ENCODE measurements at places on chromosomes 2 and 18.

DNA sequence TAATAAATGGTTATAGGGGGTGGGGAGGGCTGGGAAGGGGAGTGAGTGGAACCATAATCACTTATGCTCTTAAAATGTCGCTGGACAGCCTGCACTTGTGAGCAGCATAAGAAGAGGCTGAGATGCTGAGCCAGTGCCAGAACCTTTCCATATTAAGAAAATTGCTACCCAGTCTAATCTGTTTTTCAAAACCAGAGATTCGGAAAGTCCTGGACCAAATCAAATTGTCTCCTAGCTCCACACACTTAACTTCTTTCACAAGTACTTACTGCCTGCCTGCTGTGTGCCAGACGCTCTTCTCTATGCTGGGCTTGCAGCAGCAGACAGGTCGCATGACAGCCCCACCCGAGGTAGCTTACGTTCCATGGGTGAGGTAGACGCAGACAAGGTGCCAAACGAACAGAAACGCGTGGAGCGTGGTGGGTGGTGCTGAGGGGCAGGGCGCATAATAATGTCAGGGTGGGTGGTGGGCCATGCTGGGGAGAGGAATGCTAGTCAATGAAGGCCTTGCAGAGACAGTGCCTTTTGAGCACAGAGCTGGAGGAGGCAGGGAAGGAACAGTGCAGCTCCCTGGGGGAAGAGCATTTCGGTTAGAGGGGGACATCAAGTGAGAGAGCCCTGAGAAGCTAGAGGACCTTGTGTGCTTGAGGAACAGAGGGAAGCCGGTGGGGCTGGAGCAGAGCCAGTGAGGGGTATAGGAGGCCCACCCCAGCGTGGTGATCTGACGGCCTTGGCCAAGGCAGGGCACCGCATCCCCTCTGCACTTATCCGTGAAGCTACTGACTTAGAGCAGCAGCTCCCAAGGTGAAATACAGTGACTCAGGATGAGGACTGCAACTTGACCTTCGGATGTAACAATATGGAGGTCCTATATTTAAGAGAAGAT, 123.5 kb upstream of the DAPL1 start:
- no peak for DNase-seq

DNA sequence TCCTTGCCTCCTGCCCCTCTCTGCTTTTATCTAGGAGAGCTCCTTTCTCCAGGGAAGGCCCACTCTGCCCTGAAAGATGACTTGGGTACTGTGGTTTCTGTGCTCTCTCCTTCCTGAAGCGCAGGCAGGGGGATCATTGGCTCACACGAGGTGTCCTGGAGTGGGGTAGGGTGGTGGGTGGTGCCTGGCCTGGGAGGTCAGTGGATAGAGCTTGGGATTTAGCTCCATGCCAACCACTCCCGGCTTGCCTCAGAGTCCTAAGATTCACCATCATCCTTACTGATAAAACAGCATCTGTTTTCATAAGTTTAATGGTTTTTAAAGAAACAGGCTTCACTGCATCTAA, 63.1 kb downstream of the CIB4 start:
- no peak for DNase-seq

- no peak for DNase-seq
These were observed 1596.8 kb upstream of the SLC39A10 start for GRCh38 chr2:194060269-194060668.

DNA sequence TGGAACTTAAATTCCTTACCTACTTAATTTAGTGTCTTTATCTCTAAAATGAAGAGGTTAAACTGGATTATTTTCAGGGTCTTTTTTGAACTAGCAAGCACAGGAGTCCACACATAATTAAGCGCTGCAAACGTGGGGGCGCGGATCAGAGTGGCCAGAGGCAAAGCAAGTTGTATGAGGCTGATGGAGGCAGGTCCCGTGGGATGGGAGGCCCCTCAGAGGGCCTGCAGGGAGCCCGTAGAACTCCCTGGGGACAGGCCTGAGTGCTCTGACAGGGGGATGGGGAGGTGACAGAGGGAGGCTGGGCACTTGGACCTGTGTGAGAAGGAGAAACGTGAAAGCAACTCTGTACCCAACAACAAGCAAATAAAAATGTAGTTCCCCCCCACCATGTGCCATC, 177.8 kb downstream of the ACKR3 start:
- no peak for DNase-seq

GRCh38 chr2:72115110-72116080, 32.3 kb downstream of the CYP26B1 start:
- DNase-seq = peak; percentile 97

GRCh38 chr2:47360283-47360682, 42.7 kb upstream of the MSH2 start:
- DNase-seq = no peak

DNA sequence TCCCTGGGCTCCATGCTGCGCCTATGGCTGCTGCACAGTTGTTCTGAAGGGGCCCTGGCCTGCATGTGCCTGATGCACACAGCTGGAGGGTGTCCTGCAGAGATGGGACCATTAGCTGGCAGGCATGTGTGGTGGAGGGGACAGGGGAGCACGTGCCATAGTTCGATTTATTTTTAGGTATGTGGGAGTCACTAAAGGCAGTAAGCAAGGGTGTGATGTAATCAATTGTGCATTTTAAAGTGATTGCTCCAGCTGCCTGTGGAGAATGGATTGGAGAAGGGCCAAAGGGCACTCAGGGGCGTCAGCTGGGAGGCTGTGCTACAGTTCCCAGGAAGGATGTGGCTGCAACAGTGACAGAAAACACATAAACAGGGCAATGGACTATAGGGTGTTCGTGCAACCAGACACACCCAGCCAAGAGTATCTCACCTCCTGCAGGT, 205.1 kb downstream of the ARL4C start:
- peak; percentile 67 for DNase-seq

DNA sequence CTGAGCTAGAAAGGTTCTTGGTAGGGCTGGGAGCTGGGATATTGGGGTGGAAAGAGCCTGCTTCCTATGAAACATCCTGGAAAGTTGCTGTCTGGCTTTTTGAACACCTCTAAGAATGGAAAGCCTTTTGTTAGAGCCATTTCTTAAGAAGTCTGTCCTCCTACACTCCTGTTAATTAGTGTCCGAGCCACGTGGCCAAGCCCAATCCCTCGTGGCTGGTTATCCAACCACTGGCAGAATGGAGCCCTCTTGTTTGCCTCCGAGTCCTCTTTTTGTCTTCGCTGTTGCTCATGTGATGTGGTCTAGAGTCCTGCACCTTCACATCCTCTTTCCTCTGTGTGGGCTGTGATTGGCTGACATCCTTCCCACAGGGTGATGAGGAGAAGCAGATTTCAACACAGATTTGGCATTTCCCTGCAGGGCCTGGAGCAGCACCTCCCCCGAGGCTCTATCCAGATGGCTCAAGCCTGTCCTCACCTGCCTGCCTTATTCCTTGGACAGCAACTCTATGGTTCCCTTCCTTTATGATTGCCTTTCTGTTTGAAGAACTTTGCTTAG, 8.2 kb upstream of the TOGARAM2 start:
- DNase-seq = no peak

DNA sequence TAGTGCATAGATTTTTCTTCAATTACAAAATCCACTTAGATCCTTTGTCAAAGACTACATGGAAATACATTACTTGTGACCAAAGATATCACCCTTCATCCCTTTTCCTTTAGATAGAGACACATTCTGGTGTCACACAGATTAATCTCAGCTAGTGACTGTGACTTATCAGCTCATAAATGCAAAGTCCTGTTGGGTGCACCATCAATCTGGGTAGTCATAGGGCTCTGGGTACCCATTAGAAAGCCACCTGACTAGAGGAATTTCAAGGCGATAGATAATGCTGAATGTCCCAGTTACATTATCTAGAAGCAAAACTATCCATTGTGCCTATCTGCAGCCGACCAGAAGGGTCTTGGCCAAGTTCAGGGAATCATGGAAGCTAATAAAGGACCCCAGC, 2.6 kb upstream of the APOB start:
- no peak for DNase-seq

DNA sequence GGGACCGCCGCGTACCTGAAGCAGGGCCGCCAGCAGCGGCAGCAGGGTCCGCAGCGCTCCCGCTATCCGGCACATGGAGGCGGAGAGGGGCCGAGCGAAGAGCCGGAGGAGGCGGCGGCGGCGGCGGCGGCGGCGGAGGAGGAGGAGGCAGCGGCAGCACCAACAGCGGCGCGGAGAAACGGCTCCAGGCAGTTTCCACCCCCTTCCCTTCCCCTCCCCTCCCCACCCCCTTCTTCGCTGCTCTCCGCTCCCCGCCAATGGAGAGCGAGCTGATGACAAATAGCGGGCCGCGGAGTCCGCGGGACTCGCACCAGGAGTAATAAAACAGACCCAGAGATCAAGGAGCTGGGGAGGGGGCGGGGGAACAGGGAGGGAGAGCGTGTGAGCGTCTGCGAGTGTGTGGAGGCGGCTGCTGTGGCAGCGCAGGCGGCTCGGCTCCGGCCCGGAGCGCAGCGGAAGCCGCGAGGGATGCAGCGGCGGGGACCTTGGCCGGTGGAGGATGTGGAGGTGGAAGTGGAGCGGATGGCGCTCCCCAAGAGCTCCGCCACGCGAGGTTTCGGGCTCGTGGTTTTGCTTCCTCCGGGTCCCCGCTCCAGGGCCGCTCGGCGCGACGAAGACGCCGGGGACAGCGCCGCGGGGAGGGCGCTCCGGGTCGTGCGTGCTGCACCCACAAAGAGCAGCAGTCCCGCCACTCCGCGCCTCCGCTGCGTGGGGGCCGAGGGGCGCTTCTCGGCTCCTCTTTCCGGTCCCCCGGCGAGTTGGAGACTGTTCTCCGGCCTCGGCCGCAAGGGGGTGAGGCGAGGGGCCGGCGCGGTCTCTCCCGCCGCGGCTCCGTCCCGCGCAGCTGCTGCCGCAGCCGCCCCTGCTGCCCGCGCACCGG, at the start of gene CDH2:
CDH2 (minus strand) TSS at position 183 of the 880 bp plus-strand sequence; CDS start at position 75, 108 bp downstream.
- DNase-seq = peak; percentile 94

DNA sequence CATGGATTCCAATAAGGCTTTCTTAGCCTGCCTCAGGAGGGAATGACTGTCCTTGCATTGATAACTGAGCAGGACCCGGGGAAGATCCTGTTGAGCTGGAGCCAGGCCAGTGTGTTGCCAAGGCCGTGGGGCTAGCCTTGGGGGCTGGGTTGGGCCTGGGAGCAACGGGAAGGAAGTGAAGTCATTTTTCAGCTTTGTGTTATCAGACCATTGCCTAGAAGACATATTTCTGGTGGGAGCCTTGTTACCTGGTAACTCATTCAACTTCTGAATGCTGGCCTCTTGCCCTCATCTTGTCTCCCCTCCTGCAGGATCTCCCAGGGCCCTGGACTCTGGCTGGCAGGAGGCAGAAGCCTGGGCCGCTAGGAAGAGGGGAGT, 92.7 kb upstream of the MGAT5 start:
- peak; percentile 27 for DNase-seq

DNA sequence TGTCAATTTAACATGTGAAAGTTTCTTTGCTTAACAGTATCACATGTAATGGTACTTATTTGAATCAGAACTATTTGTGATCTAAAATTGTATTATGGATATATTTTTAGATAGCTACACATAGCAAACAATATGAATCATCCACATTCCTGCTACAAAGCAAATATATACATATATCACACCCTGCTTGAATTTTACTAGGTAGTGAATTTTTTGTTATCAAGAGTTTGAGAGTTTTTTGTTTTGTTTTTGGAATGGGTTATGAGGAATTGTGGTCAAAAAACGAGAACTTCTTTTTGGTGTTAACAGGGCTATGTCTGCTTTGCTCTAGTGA, 635.7 kb downstream of the NRXN1 start:
- DNase-seq = no peak

DNA sequence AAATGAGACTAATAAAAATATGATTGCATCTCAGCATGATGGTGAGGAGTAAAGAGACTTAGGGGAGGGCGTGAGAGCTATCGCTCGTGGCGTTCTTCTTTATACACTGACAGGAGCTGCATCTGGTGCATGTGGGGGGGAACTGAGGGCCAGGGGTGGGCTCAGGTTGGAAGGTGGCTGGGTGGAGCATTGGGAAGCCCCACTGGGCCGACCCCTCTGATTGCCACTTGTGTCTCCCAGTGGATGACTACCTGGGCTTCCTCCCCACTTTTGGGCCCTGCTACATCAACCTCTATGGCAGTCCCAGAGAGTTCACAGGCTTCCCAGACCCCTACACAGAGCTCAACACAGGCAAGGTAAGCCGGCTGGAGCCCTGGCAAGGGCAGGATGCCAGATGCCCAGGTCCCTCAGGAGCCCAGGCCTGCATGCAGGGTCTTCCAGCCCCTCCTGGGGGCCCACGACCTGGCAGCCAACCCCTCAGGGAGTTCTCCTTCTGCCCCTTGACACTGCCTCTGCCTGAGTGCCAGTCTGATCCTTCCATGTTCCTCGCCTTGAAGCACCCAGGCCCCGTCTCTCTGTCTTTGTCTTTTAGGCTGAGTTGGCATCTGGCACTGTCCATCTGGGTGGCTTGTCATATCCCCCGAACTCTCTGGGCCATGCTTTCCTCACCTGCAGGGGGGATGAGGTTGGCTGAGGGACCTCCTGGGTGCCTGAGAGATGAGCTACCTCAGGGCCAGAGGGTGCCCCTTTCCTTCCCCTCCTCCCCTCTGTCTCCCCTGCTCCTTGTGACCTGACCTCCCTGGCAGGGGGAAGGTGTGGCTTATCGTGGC, 97.7 kb downstream of the DYSF start:
- no peak for DNase-seq

DNA sequence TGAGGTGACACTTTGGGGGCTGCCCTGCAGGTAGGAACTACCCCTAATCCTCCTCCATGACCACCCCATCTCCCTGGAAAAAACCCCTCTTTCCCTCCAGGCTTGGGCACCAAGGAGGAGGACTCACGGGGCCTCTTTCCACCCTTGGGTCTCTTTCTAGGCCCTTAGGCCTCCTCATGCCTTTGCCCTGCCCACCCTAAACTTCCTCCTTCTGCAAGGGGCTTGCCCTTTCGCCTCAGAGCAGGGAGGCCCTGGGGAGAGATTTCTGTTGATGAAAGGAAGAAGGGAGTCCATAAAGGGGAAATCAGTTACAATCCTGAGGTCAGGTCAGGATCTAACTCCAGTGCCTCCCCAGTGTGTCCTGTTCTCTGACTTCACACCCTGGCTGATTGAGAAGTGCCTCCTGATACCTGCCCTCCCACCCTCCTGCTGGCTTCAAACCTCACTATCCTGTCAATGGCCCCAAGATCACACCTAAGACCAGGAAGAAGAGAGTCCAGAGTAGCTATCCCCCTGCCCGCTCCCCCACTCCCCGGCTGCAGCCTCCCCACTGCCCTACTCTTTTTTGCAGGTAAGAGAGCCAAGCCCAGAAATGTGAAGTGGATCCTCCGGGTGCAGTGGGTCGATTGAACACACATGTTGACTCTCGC, 16.7 kb upstream of the TNS1 start:
- DNase-seq = no peak

GRCh38 chr2:152367547-152368390, 32.8 kb downstream of the FMNL2 start:
- no peak for DNase-seq

GRCh38 chr2:24730481-24730880, 62.7 kb downstream of the PTRHD1 start:
- peak; percentile 51 for DNase-seq

- DNase-seq = no peak
These were observed 74.7 kb upstream of the TLK1 start for GRCh38 chr2:171235262-171235881.

GRCh38 chr2:181977661-181978350, 7.8 kb upstream of the PPP1R1C start:
- DNase-seq = peak; percentile 82
